NCI-H1092 treated with DMSO at 0.1 percent for 48 hours (cell line): ENCODE measurements at places on chromosomes 2 and 18.

GRCh38 chr2:46939626-46940359 lies 24.2 kb upstream of the MCFD2 start:
- DNase-seq: no peak

- DNase-seq: no peak
Measured at GRCh38 chr2:201696151-201696659, 2.2 kb downstream of the MPP4 start.

- DNase-seq: peak; percentile 26
Measured at GRCh38 chr2:175852879-175853615, 149.0 kb downstream of the LNPK start.

DNA sequence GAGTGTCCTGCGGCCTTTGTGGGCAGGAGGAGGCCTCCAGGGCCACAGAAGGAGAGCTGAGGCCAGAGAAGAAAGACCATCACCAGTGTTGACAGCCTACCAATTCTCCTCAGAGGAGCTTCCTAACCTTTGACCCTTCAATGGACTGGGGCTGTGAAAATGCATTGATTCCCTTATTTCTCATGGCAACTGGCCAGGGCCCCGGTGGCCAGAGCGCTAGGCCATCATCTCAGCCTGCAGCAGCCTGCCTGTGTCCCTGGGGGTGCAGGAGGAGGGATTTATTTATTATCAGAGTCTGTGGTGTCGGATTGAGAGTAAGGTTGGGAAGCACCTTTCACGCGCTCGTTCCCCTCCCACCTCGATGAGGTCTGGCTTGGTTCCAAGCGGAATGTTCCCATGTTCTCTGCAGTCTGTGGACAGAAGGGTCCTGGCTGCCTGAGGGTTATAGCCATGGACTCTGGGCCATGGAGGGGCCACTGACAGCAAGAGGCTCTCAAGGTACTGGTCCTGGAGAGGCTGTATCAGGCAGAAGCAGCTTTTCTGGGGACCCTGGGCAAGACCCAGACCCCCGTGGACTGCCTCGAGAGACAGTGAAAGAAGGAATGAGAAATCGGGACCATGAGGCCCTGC lies 53.8 kb downstream of the CYP27C1 start:
- peak; percentile 11 for DNase-seq

GRCh38 chr2:128789221-128789620 lies 470.6 kb upstream of the HS6ST1 start:
- no peak for DNase-seq

- no peak for DNase-seq
Measured at GRCh38 chr2:3759331-3759730, 56.0 kb downstream of the DCDC2C start.

DNA sequence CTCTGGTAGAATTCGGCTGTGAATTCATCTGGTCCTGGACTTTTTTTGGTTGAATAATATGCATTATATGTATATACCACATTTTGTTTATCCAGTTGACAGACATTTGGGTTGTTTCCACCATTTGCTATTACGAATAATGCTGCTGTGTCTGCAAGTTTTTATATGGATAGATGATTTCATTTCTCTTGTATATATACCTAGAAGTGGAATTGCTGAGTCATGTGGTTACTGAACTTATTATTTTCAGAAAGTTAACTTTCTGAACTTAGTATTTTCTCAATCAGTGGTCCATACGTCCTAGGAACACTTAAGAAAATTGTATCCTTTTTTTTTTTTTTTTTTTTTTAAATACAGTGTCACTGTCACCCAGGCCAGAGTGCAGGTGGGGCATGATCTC lies 63.3 kb downstream of the RIF1 start:
- no peak for DNase-seq

GRCh38 chr2:211349031-211349430 lies 792.6 kb downstream of the CPS1 start:
- no peak for DNase-seq

DNA sequence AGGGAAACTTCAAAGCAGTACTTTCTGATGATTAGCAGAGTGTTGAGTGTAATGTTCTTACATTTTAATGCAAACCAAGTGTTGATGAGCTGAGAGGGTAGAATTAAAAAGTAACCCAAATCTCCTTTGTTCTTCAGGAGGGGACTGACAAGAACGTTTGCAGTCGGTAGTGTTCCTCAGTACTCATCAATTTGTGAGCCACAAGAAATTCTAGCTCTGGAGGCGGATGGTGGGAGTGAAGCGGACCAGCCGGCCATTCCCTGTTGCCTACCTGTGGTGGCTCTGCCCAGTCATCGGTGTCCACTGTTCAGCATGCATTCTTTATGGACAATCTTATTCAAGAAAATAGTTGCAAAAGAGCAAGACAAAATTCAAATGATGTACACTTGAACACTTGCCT lies 438.6 kb upstream of the POU3F3 start:
- no peak for DNase-seq

DNA sequence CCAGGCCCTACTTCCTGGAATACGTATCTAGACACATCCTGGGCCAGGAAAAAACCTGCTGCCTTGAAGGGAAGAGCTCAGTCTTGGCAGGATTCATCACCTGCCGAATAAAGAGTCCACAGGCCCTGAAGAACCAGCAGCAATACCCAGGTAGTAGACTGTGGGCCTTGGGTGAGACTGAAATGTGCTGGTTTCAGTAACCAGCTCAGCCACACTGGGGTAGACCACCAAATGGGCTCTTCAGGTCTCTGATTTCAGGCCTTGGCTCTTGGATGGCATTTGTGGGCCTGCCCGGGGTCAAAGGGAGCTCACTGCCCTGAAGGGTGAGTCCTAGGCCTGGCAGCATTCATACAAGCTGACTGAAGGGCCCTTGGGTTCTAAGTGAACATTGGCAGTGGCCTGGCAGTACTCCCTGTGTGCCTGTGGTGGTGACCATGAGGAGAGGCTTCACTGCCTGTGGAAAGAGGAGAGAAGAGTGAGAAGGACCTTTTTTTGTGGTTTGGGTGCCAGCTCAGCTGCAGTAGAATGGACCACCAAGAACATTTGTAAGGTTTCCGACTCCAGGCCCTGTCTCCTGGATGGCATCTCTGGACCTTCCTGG lies 175.1 kb downstream of the ANKRD30B start:
- DNase-seq: no peak

DNA sequence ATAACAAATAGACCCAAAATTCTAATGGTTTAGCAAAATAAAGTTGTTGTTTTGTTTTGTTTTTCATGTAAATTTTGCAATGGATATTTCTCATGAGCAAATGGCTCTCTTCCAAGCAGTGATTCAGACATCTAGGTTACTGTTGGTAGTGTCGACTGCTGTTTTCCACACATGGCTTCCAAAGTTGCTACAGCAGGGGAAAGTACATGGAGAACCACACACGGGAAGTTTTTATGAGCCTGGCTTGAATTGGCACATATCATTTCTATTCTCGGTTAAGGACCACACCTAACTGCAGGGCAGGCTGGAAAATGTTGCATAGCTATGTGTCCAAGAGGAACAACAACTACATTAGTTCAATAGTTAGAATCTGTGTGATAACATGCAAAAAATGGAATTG lies 262.1 kb downstream of the GALNT13 start:
- DNase-seq: no peak

DNA sequence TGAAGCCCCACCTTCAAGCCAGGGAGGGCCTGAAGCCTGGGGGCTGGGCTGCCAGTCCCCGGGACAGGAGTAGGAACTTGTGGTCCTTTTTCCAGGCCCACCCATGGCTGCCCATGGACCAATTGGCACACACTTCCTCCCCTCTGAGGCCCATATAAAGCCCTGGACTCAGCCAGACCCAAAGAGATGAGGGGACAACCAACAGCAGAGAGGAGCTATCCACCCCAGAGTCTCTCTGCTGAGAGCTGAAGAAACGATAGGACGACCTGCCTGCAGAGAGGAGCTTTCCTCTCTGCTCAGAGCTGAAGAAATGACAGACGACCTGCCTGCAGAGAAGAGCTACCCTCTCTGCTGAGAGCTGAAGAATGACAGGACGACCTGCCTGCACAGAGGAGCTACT lies 43.8 kb upstream of the PEX13 start:
- no peak for DNase-seq

- no peak for DNase-seq
Measured at GRCh38 chr2:96386470-96386869, 50.9 kb downstream of the NCAPH start.

- no peak for DNase-seq
Measured at GRCh38 chr2:43073401-43073825, 153.0 kb downstream of the ZFP36L2 start.
